ENCODE measurements at places on chromosomes 11 and 22.

DNA sequence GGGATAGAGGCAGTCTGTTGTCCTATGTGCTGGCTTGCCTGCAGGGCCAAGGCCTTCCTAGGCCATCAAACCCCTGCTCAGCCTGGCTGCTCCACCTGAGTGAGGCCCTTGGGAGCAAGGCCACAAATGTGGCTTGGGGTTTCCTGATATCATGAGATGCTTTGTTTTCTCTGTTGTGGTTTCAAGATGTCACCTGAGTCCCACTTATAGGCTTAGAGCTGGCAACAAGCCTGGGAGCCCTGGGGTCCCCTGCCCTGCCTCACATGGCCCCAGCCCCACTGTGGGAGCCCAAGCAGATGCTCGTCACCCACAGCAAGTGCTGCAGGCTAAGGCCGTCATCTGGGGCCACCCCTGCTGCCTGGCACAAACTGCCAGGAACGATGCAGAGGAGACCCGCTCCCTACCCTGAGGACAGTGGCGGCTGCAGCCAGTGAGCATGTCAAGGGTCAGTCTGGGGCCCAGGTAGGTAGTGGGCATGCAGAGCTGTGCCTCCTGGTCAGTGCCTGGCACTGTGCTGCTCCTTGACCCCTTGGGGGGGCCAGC lies 75.4 kb upstream of the KCNQ1OT1 start:
- DNase-seq: no peak

DNA sequence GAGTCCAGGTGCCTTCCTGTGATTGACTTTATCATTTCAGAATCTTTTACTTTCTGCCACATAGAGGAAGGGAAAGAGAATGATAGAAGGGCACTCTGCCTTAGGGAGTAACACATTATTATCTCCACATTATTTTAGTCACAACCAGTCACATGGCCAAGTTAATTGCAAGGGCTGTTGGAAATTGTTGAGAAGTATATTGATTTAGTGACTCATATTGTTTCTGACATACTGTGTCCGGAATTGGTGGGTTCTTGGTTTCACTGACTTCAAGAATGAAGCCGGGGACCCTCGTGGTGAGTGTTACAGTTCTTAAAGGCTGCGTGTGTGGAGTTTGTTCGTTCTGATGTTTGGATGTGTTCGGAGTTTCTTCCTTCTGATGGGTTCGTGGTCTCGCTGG lies 8.7 kb downstream of the OR51B4 start:
- no peak for DNase-seq

DNA sequence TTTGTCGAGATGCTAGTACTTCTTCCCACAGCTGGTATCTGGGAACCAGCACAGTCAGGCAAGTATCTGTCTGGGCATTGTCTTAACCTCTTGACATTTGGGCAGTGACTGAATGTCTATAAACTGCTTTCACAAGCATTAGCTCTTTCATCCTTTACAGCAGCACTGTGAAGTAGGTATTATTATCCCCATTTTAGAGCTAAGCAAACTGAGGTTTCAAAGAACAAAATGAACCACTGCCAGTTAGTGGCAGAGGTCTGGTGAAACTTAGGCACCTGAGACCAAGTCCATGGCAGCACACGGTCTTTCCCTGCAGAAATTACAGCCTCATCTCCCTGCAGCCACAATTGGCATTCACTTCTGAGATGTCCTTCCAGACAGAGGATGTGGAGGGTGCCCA lies 111.0 kb upstream of the TBCEL start:
- DNase-seq: no peak

DNA sequence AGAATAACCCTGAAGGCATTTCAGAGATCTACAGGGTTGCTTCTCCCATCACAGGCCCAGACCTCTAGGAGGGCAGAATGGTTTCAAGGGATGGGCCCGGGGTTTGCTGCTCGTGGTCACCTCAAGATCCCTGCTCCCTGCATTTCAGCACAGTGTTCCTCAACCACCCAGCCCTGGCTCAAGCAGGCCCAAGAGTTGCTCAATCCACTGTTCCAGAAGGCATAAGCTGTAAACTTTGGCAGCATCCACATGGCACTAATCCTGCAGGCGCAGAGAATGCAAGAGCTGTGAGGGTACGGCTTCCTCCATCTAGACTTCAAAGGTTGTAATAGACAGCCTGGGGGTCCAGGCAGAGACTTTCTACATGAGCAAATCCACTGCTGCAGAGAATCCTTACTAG lies 225.0 kb upstream of the UBASH3B start:
- DNase-seq: no peak

DNA sequence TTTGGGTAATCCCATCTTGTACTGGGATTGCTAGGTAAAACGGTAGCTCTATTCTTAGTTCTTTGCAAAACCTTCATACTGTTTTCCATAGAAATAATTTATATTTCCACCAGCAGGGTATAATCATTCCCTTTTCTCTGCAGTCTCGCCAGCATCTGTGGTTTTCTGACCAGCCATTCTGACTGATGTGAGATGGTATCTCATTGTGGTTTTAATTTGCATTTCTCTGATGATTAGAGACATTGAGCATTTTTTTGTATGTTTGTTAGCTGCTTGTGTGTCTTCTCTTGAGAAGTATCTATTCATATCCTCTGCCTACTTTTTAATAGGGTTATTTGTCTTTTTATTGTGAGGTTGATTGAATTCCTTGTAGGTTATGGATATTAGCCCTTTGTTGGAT lies 220.9 kb downstream of the PGR start:
- DNase-seq: no peak

DNA sequence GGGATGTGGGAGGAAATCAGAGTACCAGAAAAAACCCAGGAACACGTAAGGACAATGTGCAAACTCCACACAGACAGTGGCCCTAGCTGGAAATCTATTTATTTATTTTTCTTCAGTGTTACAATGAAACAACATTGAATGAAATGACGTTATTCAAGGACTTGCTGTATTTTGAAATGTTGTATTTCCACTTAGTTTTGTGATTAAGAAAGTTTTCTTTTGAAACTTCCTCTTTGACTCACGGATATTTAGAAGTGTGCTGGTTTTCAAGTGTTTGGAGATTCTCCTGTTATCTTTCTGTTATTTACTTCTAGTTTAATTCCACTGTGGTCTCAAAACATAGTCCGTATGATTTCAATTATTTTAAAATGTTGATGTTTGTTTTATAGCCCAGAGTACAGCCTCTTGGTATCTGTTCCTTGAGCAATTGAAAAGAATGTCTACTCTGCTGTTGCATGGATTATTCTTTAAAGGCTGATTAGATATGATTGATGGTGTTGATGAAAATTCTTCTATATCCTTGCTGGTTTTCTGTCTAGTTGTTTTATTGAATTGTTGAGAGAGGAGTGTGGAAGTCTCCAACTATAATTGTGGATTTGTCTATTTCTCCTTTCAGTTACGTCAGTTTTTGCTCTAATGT lies 141.0 kb downstream of the ARHGAP20 start:
- DNase-seq: no peak

DNA sequence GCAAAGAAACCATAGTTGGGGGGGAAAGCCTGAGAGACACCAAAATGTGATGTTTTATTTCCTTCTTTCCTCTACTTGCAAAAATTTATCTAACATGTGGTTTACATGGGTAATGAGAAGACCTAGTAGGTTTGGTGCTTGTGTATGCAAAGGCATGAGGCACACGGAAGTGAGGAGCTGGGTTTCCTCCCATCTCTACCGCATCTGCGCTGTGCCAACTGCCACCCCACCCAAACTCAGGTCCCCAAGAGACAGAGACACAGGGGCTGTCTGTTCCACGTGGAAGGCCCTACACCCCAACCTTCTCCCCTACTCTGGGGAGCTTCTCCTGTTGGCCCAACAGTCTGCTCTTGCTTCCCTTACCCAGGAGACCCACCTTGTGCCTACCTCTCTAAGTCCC lies 4.8 kb downstream of the RTL6 start:
- DNase-seq: no peak

DNA sequence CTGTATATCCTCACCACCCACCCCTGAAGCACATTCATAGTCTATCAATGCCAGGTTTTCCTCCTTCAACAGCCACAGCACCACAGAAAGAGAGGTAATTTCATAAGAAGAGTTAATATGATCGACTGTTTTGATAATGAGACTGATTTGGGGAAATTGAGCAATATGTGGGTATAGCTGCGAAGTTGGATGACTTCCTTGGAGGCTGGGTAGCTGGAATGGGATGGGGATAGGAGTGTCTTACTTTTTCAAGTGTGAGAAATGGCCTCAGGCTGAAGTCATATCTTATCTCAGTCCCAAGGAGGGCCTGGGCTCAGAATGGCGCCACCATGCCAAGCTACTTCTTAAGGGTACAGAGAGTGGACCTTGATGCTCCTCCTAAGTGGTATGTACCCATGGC lies 187.6 kb upstream of the CCDC90B start:
- DNase-seq: no peak

- no peak for DNase-seq
These were observed 34.6 kb upstream of the CRTAM start for GRCh38 chr11:122803716-122804115.

DNA sequence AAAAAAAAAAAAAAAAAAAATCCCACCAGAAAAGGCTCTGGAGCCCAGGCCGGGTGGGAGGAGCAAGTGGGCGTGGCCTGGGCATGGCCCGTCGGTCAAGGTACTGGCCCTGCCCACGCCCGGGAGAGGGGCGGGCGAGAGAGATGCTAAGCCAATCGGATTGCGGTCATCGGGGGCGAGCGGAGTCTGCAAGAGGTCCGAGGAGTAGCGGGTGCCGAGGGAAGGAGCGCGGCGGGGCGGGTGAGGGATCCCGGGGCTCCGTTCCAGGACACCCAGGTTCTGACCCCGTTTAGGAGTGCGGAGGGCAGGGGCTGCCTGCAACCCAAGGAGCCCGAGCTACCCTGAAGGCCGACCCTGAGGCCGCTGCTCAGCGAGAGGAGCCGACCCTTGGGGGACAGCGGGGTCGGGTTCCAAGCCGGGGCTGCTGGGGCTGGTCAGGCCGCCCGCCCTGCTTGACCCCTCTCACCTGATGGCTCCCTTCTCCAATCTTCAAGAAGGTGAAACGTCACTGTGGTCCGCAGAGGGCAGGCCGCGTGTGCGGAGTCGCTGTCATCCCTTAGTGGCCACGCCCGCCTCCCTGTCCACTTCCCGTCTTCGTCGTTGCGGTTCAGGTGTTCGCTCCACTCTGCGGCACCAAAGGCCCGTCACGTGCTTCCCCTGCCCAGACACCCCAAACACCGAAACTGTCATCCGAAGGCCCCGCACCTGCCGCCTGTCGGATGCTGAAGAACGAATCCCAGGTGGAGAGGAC lies 11.1 kb upstream of the TAB1 start:
- DNase-seq: peak; percentile 74

DNA sequence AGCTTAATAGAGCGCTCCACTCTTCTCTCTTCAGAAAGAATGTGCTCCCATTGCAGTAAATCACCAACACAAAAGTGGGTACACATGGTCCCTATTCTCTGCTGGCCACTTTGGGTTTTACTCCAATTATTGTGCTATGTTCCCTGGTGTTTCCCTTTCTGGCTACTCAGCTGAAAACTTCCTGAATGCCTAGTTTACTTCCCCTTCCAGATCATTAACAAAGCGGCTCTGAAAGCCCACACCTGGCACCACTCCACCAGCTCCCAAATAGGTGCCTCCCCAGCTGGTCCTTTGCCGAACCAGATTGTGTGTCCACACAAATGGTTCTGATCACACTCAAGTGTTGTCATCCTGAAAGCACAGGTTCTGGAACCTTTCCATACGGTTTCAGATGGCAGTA lies 443.7 kb downstream of the NTM start:
- no peak for DNase-seq

DNA sequence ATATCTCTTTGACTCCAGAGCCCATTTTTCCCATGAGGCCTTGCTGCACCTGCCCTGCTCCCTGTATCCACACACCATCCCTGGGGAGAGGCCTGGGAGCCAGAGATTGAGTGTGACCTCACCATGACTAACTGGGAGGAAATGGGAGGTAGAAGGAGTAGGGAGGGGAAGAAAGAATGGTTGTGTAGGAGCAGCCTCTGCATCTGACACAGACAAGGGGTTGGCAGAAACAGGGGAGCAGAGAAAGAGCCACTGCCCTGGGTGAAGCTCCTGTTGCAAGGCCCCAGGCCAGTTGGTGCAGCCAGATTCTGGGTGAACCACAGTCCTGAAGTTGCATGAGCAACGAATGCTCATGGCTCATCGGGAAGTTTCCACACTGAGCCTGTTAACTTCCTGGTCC lies 32.4 kb downstream of the POU2F3 start:
- no peak for DNase-seq

- DNase-seq: no peak
These were observed 7.2 kb downstream of the MICALL1 start for GRCh38 chr22:37913233-37913721.

- DNase-seq: no peak
These were observed 23.5 kb downstream of the MRTFA start for GRCh38 chr22:40613067-40613466.

Data from NCI-H1092 (cell line).